ENCODE measurements at places on chromosomes 16 and 17. TPM values are rescaled to one million over a fixed set of nuclear protein-coding genes. Genes with fewer than 3 reads are reported as not detected.

Gene ABCA8
- polyA plus RNA-seq: 53.3 TPM

Gene EME1
- polyA plus RNA-seq: 6.2 TPM

Gene ABCC11
- 0.16 TPM for polyA plus RNA-seq

Gene ALOX15B
- polyA plus RNA-seq: 0.37 TPM

Gene SEPTIN12
- polyA plus RNA-seq: not detected

All from muscle of back (tissue), 13 donors.